ENCODE measurements at places on chromosomes 12 and 14.

DNA sequence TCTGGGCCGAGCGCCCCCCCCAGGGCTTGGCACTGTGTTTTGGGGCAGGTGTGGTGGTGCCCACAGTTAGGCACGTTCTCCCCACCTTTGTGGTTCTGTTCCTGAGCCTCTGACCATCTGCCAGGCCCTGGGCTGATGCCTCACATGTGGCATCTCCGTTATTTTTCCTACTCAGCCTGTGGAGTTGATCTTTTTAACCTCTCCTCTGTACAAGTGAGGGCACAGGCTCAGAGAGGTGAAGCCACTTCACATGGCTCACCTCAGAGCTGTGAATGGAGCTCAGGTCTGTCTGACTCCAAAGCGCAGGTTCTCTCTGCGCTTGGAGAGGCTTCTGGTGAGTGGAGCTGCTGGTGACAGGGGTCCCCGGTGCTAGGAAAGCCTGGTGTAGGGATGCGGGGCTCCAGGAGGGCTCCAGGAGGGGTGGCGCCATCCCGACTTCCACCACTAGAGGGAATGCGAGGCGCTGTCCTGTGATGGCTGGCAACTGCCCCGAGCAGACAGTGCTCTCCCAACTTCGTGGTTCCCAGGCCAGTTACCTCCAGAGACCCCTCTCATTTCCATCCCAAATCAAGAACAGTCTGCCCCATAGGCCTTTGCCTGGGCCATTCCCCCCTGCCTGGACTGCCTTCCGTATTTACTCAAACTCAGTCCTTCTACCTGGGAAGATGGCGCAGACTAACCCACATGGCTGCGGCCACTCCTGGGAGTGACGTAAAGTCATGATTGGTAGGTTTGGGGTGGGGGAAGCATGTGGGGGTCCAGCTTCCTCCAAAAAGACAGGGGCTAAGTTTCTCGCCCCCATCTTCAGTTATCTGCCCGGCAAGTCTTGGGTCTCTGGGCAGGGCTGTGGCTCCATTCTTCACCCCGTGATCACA, 9.9 kb downstream of the BCL7A start:
- peak; percentile 16 for DNase-seq

DNA sequence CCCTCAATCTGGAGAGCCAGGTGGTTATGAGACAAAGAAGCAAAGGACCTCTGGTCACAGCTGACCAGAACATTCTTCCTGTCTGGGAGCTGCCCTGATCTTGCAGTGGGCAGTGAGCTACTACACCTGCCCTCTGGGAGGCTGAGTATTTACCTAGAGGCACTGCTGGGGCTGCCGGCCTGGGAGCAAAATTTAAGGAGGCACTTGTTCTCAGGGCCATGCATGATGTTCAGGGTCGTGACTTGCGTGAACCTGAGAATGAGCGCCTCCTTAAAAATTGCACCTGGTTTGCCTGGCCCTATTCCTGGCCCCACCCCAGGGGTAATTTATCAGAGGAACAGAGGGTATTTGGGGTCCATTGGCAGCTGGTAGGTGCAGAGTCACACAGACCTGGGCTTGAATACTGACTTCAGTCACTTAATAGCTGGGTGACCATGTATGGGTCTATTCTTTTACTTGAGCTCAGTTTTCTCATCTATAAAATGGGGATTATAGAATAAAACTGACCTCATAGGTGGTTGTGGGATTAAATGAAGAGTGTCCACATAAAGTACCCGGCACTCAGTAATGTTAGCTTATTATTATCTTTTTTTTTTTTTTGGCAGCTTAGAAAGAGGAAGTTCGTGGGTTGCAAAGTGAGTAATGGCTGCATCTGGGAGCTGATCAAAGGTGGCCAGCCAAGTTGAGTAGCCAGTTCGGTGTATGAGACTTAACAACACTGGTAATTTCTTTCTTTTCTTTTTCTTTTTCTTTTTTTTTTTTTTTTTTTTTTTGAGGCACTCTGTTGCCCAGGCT, 107.4 kb upstream of the MED13L start:
- no peak for DNase-seq

DNA sequence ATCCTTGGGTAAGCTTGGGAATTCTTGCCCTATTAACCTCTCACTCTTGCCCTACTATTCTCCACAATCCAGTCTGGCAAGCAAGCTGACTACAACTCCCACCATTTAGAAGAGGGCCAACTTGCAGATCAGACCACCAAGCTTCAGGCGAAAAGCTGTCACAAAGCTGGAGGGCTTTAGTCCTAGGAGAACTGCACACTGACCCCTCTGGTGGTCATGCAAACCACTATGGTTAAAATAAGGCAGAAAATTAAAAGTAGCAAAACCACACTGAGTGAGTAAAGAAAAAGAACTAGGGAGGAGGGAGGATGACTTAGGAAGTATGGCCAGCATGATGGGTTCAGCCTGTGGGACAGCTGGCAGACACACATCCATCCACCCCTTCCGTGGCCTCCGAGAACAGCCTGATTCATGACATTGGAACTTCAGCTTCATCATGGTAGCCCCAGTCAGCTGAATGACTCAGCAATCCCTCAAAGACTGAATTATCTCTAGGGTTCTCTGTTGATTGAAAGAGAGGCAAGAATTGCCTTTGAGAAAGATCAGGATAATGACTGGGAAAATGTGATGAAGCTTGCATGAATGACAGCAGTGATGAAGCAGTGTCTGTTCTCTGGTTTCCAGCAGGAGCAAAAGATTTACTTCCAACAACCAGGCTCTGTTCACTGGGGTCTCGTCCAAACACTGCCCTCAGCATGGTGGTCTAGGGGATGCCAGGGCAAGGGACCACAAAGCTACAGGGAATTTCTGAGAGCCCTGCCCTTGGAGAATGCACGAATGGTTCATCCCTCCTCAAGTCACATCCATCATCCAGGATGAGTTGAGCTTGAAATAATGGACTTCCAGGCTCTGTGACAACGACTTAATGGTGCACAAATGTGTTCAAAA, 24.4 kb downstream of the PITPNM2 start:
- no peak for DNase-seq

- no peak for DNase-seq
Observed at GRCh38 chr12:85531341-85531740, 251.3 kb downstream of the ALX1 start.

- no peak for DNase-seq
Observed at GRCh38 chr12:78034025-78034424, 203.3 kb downstream of the NAV3 start.

All from NCI-H187 (cell line).